ENCODE measurements at places on chromosomes 5 and 9.

DNA sequence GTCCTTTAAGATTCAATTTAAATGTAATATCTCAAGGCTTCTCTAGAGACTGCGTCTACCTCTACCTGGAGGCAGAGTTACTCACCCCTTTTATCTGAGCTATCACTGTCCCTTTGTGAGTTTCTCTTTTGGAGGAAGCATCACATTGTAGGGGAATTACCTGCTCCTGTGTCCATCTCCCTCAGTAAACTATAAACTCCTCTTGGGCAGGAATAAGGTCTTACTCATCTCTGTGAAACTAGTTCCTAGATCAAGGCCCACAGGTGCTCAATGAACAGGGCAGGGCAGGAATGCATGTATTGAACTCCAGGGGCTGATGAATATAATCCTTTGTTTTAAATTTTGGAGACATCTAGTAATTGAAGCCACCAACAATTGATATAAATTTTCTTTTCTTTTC lies 139.8 kb upstream of the ERCC6L2 start:
- DNase-seq = no peak

DNA sequence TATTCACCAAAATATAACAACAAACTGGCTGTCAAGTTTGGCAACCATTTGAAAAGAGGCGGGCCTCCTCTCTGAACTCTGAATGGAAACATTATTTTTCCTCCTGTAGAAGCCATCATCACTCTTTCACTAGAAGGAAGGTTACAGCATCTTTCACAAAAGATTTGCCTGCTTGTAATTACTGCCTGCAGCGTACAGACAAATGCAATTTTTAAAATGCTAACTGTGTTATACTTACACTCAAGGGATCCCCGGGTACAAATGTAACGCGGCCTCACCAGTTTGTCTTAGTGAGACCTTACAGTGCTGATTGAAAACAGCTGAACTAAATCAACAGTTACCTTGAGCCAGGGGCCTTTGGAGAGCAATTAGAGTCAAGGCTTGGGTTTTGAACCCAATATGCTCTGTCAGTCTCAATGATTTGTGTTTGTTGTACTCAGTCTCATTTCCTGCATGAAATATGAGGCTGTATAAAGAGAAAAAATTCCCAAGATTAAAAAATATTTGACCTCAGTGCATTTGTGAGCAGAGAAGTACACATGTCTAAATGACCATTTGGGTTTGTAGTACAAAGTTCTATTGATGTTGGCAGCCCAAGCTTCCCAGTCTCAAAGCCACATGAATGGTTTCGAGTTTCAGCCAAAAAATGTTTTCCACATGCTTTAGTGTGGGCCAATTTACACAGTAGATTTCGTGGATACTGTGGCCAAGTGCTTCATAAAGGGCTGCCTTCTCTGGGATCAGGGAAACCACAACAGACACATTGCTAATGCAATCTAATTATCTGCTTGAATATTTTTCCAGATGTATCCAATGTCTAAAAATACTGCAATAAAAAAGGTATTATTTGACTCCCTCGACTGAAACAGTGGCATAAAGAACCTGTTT lies 500.0 kb downstream of the SPATA31D1 start:
- DNase-seq = no peak

- no peak for DNase-seq
These were observed 381.8 kb upstream of the ADAMTSL1 start for GRCh38 chr9:18092138-18092537.

GRCh38 chr9:109387206-109387605 lies 66.3 kb upstream of the EPB41L4B start:
- DNase-seq = no peak

- peak; percentile 46 for DNase-seq
These were observed 831 bp downstream of the INPP5E start for GRCh38 chr9:136438548-136439480.

DNA sequence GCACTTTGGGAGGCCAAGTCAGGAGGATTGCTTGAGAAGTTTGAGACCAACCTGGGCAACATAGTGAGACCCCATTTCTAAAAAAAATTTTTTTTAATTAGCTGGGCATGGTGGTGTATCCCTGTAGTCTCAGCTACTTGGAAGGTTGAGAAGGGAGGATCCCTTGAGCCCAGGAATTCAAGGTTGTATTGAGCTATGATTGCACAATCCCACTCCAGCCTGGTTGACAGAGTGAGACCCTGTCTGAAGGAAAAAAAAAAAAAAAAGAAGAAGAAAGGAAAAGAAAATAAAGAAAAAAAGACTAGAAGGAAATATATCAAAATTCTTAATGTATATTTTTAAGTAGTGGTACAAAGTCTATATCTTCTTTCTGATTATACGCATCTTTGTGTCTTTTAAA lies 28.8 kb upstream of the PCDHB1 start:
- DNase-seq = no peak

DNA sequence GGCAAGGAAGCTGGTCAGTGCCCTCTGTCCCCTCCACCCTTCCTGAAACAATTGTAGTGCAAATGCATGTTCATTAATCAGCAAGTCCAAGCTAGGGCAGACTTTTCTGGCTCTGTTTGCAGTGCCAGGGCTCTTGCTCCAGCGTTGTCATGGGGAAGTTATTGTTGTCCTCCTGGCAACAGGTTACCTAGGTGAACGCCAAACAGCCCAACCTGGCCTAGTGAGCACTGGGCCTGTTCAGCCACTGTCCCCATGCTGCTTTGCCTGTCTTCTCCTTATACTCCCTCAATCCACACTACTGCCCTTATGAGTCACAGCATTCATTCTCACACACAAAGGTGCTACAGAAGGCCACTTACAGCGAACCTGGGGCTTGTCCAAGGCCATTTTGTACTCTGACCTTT lies 34.5 kb upstream of the GLIS3 start:
- DNase-seq = no peak

DNA sequence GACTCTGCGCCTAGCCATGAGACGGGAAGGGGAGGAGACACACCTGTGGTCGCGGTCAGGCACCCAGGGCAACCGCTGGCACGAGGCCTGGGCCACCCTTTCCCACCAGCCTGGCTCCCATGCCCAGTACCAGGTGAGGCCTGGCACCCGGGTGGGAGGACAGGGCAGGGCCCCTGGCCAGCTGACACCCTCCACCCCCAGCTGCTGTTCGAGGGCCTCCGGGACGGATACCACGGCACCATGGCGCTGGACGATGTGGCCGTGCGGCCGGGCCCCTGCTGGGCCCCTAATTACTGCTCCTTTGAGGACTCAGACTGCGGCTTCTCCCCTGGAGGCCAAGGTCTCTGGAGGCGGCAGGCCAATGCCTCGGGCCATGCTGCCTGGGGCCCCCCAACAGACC lies 5.0 kb downstream of the MAMDC4 start:
- no peak for DNase-seq

DNA sequence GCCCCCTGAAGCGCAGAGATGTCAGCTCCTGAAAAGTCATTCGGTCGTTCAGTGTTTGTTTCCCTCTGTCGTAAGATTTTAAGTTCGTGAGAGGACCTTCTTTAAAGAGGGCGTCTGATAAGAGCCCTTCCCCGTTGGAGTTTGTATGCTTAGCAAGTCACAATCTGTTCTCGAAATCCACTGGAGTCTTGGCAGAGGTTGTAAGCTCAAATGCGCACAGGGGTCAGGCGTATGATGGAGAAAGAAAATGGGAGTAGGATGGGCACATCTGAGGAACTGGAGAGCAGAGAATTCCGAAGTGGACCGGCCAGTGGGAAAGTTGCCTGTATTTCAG lies 710 bp downstream of the HSD17B4 start:
- no peak for DNase-seq
